Activated CD4-positive, alpha-beta T cell treated with anti-CD3 and anti-CD28 coated beads for 48 hours (primary cell): ENCODE measurements at places on chromosomes 7 and 10.

DNA sequence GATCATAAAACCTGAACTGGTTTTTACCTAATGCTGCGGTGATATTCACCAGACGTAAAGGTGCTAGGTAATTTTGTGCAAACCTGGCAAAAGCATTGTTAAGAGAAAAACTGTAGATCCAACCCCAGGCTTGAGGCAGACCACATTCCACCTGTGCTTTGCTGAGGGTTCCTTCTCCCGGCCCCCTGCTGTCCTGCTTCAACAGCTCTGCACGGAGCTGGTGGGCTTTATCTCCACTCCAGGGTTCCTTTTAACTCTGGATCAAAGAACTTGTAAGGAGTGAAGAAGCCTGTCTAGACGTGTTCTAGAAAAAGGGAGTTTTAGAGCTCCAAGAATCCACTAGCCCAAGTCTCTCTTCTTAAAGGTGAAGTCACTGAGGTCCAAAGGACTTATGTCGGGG is 87.5 kb upstream of the NMT2 start:
- no peak for DNase-seq

- DNase-seq, result no peak
These were observed 124.7 kb upstream of the UNC5B start for GRCh38 chr10:71087622-71088021.

- no peak for DNase-seq
These were observed 4.8 kb upstream of the LAMB1 start for GRCh38 chr7:108007762-108008161.

DNA sequence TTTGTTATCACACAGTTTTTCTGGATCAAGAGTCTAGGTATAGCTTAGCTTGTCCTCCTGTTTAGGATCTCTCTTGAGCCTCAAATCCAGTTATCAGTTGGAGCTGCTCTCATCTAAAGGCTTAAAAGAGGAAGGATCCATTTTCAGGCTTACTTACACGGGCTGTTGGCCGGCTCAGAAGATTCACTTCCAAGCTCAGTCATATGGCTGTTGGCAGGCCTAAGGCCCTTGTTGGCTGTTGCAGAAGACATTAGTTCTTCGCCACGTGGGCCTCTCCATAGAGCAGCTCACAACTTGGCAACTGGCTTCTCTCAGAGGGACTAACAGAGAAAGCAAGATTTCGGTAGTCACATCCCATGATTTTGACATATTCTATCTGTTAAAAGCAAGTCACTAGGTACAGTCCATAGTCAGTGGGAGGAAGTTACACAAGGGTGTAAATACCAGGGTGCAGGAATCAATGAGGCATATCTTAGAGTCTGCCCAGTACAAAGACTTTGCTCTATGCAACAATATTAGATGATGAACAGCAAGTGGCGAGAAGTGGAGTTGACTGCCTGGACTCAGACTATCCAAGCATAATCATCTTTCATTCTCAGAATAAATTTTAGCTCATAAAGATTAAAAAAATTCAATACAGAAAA is 280.1 kb upstream of the MBL2 start:
- DNase-seq, result no peak
